HFF-Myc (cell line): ENCODE measurements at places on chromosomes 1 and 21.
A peak's percentile ranks its signal among the peaks of the same experiment; 100 is the strongest.

- DNase-seq = peak; percentile 20
Measured at GRCh38 chr1:205477759-205478247, 22.0 kb upstream of the BLACAT1 start.

GRCh38 chr1:177847843-177848242, 122.0 kb downstream of the SEC16B start:
- no peak for DNase-seq

DNA sequence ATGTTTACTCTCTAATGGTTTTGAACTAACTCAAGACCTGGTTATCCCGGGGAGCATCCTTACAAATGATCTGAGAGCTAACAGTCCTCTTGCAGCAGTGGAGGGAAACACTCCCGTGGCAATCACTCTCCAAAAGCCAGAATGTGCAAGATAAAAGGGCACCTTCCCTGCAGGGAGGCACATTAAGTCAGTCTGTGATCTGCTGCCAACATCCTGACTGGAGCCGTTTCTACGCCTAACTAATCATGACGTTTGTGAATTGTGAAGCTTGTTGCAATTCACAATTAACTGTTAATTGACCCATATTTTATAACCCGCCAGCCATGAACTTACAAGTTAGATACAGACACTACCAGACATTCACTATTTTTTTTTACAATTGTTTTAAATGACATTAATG, 52.1 kb upstream of the LGALS8 start:
- no peak for DNase-seq

DNA sequence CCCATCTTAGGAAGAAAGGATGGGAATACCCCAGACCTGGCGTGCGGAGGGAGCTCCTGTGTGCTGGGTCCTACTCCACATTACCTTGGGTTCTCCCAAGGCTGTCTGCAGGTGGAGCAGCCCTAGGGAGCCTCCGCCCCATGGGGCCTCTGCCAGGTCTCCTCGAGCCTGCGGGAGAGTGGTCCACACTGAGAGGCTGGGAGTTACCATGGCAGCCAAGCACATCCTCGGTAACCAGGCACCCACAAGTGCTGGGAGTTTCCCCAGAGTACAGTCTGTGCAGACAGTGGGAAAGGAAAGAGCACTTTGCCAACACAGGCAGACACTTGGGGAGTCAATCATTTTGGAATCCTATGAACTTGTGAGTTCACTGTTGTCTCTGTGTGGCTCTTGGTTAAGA, 249.4 kb downstream of the DYRK1A start:
- no peak for DNase-seq

DNA sequence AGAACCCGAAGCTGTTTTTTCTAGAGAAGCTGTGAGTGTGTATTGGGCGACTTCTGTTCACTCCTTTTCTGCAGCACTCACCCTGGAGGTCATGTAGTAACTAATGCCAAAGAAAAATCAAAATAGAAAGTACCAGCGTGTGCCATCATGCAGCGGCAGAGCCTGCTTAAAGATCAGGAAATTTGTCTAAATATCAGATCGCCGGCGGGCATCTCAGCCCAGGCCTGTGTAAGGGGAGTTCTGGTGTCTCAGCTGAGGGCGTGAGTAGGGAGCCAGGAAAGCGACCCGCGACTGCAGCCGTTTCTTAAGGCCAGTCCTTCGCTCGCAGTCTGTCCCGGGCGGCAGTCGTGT, 768 bp downstream of the EDARADD start:
- DNase-seq = no peak

DNA sequence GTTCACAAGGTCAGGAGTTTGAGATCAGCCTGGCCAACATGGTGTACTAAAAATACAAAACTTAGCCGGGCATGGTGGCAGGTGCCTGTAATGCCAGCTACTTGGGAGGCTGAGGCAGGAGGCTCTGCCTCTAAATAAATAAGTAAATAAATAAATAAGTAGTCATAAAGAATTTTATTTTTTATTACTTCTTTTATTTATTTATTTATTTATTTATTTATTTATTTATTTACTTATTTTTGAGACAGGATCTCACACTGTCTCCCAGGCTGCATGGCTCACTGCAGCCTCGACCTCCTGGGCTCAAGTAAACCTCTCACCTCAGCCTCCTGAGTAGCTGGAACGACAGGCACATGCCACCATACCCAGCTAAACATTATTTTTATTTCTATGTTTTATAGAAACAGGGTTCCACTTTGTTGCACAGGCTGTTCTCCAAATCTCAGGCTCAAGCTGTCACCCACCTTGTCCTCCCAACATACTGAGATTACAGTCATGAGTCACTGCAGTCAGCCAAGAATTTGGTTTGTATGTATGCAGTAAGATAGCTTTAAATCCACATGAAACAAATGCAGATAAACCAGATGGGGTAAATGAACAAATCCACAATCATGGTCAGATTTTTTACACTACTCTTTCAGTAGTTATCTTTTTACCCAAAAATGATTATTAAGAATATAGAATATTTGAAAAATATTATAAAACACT, 523.3 kb upstream of the RGS18 start:
- no peak for DNase-seq

- DNase-seq = no peak
Measured at GRCh38 chr1:16410803-16411202, 26.4 kb downstream of the SPATA21 start.

GRCh38 chr1:22794647-22795365, 84.2 kb downstream of the EPHB2 start:
- DNase-seq = no peak

- no peak for DNase-seq
Measured at GRCh38 chr1:243742819-243743218, 107.2 kb downstream of the AKT3 start.

- no peak for DNase-seq
Measured at GRCh38 chr1:201436393-201436792, 14.9 kb upstream of the TNNI1 start.

DNA sequence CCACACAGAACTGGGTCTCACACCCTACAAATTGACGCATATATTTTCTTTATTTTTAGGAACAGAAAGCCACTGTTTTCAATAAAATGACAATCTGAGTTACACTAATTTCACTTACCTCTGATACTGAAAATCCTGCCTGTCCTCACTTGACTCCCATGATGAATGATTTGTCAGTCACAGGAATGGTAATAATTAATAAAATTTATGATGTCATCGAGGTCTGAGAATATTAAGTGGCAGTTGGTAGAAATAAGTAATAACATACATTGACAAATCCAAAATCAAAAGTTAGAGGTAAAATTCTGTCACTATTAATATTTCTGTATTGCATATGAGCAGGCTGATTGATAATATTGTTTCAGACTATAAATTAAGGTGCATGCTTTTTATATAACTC, 418.7 kb upstream of the RGS18 start:
- DNase-seq = no peak

- no peak for DNase-seq
Measured at GRCh38 chr1:101996825-101997465, at the start of gene OLFM3. TSS of gene OLFM3 (minus strand) at chr1:101996926.

- DNase-seq = no peak
Measured at GRCh38 chr1:186195377-186195931, 179.6 kb downstream of the TPR start.

DNA sequence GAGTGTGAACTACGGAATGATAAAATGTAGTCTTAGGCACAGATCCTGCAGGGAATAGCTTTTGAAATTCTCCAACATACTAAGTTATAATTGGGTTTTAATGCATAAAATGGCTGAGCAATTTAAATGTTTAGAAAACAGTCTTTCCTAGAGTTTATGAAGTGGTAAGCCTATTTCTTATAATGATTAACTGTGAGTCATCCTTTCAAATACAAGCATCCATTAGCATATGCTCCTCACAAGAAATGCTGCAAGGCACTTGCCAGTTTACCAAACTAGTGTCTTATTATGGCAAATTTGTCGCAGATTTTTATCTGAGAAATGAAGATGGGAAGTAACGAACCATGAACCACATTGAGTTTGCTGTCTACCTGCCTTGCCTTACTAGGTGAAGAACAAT, 101.3 kb upstream of the ESRRG start:
- no peak for DNase-seq
